Stimulated activated CD8-positive, alpha-beta memory T cell treated with anti-CD3 and anti-CD28 coated beads, Interleukin-15, amount 100 ng/mL, for 1 hour (primary cell): ENCODE measurements at places on chromosomes 12 and 14.

GRCh38 chr14:34227834-34228649 lies 234.0 kb downstream of the SPTSSA start:
- peak; percentile 7 for DNase-seq

- no peak for DNase-seq
Measured at GRCh38 chr12:63070709-63071108, 80.3 kb downstream of the AVPR1A start.

GRCh38 chr14:38409071-38409705 lies 153.3 kb upstream of the CLEC14A start:
- no peak for DNase-seq

GRCh38 chr12:62785941-62786559 lies 148.9 kb downstream of the PPM1H start:
- DNase-seq: no peak

- DNase-seq: no peak
Measured at GRCh38 chr14:102933618-102934231, 11.3 kb downstream of the AMN start.

GRCh38 chr14:63966407-63966806 lies 113.6 kb downstream of the SYNE2 start:
- no peak for DNase-seq

- no peak for DNase-seq
Measured at GRCh38 chr12:105212438-105212837, 23.5 kb downstream of the APPL2 start.

DNA sequence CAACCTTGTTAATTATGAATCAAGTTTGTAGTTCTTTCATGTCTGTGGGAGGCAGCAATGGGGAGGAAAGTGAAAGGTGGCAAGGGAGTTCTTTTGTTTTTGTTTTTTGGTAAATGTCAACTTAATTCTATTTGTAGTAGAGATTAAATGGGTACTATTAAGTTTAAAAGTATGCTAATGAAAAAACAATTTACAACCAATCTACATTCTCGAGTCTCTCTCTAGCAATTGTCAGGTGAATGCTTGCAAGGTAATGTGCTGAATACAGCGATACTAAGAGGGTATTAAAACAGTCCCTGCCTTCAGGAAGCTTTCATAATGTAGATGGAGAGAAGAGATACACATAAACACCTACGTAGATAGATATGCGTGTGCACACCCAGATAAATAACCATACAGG lies 1.6 kb upstream of the DACT1 start:
- DNase-seq: no peak

GRCh38 chr12:22600181-22600580 lies 24.8 kb upstream of the ETNK1 start:
- DNase-seq: no peak

- no peak for DNase-seq
Measured at GRCh38 chr14:24115422-24116127, 826 bp upstream of the NRL start.

GRCh38 chr12:92466391-92467305 lies 236.1 kb upstream of the PLEKHG7 start:
- no peak for DNase-seq

- peak; percentile 10 for DNase-seq
Measured at GRCh38 chr14:56339855-56340701, 221.9 kb downstream of the PELI2 start.

DNA sequence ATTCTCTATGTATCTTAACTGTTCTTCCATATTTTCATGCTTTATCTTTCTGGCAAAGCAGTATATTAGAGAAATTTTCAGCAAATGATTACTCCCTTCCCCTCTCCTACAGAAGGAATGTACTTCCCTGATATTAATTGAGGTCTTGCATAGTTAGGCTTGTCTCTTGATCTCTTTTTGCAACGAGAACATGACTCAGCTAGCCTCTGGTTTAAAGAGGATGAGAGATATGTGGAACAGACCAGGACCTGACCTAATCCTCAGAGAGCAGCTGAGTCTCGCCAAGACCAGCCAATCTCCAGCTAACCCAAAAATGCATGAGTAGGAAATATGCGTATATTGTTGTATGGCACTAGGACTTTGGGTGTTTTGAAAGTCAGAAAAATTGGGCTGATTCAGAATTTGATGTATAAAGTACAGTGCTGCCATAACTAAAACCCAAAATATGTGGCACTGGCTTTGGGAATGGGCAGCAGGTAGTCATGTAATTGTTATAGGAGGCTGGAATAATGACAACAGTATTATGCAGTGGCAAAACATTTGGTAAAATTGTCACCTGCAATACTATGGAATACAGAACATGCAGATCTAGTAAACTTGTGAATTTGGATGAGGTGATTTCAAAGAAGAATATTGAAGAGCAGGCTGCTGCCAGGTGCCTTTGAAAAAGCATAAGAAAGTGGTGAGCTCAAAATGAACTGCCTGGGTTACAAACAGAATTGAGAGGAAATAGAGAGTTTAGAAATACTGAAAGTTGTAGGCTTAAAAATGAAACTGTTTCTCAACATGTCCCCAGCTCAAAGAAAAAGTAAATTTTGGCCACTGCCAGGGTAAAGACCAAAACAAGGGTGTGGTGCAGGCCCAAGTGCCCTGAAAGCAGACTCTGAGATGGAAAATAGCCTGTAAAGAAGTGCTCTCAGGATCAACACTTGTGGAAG lies 9.3 kb upstream of the USP15 start:
- no peak for DNase-seq

GRCh38 chr12:13386323-13387039 lies 190.0 kb downstream of the EMP1 start:
- no peak for DNase-seq

- no peak for DNase-seq
Measured at GRCh38 chr12:90978117-90978770, 23.3 kb upstream of the CCER1 start.

DNA sequence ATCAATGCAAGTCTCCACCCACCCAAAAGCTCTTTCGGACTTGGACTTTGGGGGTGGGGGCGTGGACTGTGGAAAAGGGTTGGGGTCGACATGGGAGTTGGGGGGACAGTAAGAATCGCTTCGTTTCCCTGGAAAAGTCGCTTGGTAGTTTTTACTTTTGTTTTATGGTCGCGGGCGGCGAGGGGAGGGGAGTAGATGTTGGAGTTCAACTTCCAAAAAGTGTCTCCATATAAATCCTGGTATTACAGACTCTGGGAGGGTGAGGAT lies 568 bp upstream of the BCL11B start:
- no peak for DNase-seq

GRCh38 chr14:104639885-104640548 lies 35.4 kb upstream of the TMEM179 start:
- no peak for DNase-seq

DNA sequence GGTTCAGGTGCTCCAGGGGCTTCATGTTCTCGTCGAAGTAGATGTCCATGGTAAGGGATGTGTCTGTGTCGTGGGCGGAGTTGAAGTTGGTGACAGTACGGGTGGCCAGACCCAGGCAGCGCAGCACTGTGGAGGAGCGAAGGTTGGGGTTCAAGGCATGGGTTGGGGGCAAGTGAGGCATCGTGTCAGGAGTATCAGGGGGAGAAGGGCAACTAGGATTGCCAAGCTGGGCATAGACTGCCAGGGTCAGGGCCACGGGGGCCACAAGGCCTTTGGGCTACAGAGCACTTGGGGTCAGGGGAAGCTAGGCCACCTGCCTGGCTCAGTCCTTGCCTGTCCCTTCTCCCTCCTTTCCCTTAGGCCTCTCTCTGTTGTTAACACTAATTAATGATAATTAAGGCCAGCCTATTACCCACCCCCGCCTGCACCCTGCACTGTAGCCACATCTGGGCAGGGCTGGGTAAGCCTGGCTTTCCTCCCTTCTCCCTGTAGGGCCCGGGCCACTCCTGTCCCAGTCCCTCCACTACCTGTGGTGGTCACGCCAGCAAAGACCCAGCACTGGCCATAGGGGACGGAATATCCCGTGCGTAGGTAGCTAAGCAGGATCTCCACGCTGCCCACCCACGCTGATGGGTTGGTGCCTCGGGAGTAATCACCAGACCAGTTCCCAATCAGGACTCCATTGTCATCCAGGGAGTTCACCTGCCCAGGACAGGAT lies 4.3 kb downstream of the TGM1 start:
- no peak for DNase-seq

- DNase-seq: no peak
Measured at GRCh38 chr14:99200654-99201005, 71.4 kb downstream of the BCL11B start.

GRCh38 chr12:11553871-11554533 lies 95.5 kb upstream of the ETV6 start:
- DNase-seq: no peak

- no peak for DNase-seq
Measured at GRCh38 chr12:56336361-56337167, 2.1 kb upstream of the IL23A start.

DNA sequence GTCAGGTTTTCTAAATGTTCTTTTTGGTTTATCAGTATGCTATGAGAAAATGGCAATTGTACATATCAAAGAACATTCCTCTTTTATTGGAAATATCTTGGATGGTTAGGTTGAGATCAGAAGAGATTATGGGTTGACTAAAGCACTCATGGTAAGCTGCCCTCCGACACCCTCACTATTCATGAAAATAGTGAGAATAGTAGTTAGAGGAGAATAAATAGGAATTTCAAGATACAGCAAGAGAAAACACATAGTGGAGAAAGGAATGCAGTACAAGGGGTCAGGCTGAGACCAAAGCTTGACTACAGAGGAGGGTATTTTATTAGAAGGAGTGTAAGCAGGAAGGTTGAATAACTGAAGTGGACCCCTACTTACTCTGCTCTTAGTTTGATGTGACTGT lies 112.5 kb downstream of the PTPRQ start:
- DNase-seq: no peak

- DNase-seq: no peak
Measured at GRCh38 chr12:45355730-45356129, 139.8 kb downstream of the ANO6 start.

GRCh38 chr14:81169267-81169666 lies 51.5 kb downstream of the GTF2A1 start:
- no peak for DNase-seq

GRCh38 chr12:121170151-121170550 lies 37.5 kb downstream of the P2RX7 start:
- no peak for DNase-seq

- DNase-seq: peak; percentile 72
Measured at GRCh38 chr14:77094672-77095284, 3.3 kb upstream of the CIPC start.

DNA sequence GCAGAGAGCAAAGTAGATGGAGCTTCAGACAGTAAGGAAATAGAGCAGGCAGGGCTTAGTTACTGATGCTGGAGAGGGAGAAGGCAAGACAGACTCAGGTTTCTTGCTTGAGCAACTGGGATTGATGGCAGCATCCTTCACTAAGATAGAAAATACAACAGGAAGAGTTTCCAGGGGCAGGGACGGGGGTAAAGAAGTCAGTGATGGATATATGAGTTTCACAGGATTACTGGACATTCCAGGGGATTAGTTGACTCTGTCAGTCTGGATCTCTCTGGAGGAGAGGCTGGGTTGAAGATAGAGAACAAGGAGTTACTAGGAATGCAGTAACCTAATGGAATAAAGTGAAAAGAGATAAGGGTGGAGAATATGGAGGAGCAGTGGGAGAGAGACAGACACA lies 74.5 kb upstream of the ATF1 start:
- DNase-seq: no peak

DNA sequence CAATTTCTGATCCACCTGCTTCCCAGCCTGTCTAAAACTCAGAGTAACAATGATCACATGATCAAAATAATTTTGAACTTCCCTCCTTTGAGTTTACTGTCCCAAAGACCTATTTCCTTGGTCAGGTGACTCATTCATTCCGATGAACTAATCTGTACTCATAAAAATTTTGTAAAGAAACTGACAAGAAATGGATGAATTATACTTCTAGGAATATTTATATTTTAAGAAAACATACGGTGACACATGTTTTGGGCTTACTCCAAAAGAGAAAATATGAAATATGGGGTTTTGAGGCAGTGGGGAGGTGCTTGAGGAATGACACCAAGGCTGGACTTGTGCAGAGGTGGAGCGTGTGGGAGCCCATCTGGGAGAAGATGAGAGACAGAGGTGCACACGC lies 42.0 kb downstream of the GUCY2C start:
- DNase-seq: no peak

DNA sequence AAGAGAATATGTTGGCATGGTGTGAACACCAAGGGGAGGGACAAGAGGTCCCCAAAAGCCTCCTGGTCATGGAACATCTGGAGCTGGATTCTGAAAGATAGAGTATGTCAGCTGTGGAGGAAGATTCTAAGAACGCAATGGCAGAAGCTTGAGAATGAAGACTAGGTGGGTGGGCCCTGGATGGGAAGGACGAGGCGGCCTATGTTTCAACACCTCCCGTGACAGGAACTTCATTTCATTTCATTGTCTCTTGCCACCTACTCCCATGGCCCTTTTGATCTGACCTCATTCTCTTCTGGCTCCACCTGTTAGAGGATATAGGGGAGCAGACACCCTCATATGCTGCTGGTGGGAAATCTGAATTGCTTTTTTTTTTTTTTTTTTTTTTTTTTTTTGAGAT lies 3.3 kb downstream of the UNG start:
- no peak for DNase-seq

- DNase-seq: no peak
Measured at GRCh38 chr14:92759300-92759678, 10.9 kb upstream of the LGMN start.

DNA sequence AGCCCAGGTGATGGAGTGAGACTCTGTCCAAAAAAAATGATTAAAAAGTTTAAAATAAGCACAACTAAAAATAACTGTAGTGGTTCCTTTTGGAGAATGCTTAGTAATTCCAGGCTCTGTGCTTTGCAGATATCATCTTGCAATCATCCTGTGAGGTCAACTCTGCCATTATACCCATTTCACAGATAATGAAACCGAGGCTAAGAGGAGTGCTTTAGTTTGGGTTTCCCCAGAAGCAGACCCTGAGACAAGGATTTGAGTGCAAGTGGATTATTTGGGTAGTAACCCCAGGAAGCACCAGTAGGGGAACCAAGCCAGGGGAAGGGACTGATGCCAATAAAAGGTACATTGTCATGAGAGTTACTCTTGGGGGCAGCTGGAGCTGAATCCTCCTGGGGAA lies 44.7 kb downstream of the RIN3 start:
- no peak for DNase-seq

GRCh38 chr14:59688224-59689170 lies 111.9 kb upstream of the CCDC175 start:
- no peak for DNase-seq

- no peak for DNase-seq
Measured at GRCh38 chr12:128784030-128784760, 39.6 kb downstream of the SLC15A4 start.
